ENCODE measurements at places on chromosomes 13 and 19.

GRCh38 chr19:7182489-7182888 is 111.7 kb downstream of the INSR start:
- no peak for DNase-seq

DNA sequence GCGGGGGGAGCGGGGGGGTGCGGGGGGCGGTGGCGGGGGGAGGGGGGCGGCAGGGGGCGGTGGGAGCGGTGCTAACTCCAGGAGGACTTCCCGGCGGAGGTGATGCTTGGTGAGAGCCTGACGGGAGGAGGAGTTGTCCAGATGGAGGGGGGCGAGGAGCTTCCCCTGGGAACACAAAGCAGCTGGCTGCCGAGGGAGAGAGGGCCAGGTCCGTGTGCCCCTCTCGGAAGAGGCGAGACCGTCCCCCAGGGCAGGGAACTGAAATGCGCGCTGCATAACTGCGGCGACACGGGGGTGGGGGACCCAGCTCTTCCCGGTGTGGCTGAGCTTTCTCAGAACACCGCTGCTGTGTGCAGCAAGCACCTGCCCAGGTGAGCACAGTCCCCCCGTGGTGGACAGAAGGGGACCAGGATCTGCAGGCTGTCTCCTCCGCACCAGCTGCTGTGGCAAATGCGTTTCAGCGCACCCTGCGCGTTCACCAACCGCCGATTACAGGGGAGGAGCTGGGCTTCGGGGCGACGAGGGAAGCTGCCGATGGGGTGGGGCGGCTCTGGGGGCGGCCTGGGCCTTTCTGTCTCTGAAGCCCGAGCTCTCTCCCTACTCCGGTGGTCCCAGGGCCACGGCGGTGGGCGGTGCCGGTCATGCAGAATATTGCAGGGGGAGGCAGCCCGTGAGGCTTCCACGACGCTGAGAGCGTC is 54.7 kb upstream of the F7 start:
- DNase-seq: no peak

DNA sequence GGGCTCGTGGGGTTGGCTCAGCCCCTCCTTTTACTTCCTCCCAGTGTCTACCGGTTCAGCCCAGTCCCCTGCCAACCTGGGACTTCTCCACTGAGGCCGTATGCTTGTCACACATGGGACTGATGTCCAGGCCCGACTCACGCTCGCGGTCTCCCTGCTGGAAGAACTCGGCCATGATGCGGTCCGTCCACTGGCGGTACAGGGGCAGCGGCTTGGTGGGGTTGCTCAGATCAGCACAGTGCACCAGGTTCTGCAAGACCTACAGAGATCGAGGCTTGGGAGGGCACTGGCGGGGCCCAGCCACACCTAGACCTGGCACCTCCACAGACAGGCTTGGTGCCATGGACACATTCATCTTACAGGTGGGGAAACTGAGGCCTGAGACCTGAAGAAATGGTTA is 7.8 kb upstream of the RAB3A start:
- no peak for DNase-seq

DNA sequence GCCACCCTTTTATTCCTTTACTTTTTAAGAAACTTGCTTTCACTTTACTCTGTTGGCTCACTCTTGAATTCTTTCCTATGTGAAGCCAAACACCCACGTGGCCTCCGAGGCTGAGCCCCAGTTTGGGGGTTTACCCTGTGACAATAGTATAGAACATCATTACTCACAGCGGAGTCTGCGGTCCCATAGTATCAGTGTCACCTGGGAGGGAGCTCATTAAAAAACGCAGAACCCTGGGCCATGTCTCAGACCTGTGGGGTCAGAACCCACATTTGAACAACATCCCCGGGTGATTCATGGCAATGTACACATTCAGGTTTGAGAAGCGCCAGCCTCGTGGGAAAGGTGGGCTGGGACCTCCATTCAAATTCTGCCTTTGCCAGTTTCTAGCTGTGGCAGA is 36.0 kb upstream of the UBL3 start:
- no peak for DNase-seq

DNA sequence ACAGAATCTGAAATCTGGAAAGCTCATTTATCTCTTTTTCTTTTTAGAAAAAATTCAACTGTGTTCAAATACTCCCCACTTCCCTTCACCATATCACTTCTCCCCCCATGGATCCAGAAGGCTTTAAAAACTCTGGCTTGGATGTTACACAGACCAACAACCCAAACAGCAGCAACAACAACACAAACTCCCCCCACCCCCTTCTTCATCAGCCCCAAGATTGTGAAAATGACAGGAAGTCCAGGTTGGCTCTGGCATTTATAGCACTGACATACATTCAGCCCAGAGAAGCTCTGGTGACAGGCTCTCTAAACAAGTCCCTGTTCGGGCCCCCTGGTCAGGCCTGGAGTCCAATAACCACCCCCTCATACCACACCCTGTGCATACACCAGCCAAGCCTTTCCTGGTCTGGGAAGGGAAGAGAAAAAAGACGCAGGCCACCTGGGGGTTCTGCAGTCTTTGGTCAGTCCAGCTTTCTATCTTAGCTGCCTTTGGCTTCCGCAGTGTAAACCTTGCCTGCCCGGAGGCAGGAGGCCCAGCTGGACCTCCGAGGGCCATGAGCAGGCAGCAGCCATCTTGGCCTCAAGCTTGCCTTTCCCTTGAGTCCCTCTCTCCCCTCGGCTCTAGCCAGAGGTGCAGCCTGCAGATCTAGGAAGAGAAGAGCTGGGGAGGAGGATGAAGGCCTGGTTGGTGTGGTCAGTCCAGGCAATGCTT is 6.8 kb downstream of the CDX2 start:
- no peak for DNase-seq

DNA sequence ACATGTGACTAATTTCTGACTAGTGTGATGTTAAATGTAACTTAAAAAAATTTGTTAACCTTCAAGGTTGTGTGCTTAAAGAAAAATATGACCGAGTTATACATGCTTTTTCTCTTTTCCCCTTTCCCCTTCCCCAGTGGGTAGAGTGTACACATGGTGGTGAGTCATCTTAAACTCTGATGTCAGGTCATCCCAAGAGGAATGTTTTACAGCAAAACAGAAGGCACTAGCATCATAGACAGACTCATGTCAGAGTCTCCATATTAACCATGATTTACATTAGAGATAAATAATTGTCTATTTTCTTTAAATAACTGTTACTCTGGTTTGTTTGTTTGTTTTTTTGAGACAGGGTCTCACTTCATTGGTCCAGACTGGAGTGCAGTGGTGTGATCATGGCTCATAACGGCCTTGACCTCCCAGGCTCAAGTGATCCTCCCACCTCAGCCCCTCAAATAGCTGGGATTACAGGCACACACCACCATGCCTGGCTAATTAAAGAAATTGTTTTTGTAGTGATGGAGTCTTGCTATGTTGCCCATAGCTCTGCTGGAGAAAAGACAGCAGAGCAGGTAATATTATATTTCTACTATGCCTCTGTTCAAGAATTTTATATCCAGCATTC is 160.4 kb upstream of the PCDH9 start:
- DNase-seq: no peak

- no peak for DNase-seq
Measured at GRCh38 chr19:43784241-43784980, 3.6 kb upstream of the KCNN4 start.

DNA sequence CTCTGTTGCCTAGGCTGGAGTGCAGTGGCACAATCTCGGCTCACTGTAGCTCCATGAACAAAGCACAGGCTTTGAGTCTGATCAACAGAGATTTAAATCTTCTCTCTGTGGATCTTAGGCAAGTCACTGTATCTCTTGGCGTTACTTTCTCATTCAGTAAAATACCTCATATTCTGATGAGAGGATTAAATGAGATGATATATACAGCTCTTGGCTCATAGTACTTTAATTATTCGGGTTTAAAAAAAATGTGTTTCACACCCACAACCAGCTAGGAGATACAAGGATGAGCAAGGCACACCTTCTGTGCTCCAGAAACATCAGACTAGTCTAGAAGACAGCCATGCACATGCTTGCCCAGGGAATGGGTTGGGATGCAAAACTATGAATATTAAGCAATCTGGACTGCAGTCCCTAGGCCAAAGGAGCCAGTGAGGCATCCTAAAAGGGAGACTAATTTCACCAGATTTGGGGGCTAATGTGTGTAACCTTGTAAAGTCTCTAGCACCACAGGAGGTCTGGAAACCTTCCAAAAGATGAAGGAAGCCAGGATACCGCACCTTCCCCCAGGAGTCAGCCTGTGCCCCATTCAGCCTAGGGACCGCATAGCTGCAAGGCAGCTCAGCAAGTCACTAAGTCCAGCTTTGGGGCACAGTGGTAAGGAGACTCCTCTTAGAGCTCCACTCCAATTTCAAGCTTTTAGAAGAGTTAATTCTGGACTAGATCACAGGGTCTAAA is 2.5 kb downstream of the VPS36 start:
- DNase-seq: no peak

DNA sequence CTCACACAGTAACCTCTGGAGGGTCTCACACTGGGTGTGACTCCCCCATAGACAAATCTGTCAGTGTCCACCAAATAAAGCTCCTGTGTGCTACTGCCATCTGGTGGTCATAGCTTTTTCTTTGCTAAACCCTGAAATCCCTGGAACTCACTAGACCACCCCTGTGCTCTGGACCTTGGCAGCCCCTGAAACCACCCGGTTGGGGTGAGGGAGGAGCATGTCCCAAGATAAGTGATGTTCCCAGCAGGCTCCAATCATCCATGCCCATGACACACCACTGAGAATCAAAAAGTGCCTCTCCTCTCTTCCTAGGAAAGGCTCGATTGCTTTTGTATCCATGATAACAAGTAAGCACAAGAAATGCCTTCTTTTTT is 6.5 kb upstream of the HSD17B14 start:
- peak; percentile 27 for DNase-seq

DNA sequence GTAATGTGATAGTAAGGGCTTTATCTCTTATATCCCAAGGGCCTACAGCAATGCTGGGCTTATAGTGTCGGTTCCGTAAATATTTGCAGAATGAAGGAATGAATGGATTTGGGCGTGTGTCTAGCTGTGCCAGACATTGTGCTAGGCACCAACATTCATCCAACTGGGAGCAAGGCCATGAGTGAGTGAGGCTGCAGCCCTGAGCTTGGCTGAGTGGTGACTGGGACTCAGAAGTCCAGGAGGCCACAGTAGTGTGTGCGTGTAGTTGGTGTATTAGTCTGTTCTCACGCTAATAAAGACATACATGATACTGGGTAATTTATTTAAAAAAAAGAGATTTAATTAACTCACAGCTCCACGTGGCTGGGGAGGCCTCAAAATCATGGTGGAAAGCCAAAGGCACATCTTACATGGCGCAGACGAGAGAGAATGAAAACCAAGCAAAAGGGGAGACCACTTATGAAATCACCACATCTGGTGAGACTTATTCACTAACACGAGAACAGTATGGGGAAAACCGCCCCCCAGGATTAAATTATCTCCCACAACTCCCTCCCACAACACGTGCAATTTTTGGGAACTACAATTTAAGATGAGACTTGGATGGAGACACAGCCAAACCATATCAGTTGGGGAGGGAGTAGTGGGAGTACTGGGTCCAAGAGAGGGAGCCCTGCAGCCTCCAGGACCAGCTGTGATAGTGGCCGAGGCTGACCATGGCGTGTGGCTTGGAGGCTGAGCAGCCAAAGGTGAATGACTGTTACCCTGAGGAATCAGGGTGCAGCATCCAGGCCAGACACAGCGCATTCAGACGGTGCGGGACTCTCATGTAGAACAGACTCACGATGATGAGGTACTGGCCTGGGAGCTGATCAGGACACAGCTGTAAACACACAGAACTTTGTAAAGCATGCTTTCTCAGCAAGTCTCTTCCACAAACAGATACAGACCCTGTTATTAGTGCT is 104.6 kb downstream of the TEX26 start:
- DNase-seq: no peak

GRCh38 chr19:14073261-14073924 is 807 bp downstream of the MISP3 start:
- DNase-seq: peak; percentile 34

DNA sequence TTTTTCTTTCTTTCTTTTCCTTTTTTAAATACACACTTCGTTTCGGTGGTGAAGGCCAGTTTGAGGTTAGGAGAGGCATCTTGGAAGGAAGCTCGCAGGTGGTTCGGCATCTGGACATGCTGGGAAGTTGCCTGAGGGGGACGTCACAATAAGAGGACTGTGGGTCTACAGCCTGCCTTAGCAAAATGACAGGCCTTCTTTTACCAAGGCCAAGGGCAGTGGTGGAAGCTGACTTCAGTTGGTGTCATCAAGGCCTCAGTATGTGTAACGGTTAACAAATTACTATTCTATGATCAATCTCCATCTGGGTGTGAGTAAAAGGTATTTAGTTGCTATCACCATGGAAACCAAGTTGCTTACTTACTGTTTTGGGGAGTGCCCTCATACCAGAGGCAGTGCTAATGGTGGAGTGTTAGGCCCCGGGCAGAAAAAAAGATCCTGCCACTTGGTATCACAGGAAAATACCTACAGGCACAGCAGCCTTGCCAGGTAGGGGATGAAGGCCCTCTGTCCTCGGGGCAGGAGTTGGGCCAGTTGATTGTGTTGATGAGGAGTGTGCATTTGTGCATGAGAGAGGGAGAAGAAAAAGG is 10.3 kb downstream of the ACTN4 start:
- DNase-seq: no peak

DNA sequence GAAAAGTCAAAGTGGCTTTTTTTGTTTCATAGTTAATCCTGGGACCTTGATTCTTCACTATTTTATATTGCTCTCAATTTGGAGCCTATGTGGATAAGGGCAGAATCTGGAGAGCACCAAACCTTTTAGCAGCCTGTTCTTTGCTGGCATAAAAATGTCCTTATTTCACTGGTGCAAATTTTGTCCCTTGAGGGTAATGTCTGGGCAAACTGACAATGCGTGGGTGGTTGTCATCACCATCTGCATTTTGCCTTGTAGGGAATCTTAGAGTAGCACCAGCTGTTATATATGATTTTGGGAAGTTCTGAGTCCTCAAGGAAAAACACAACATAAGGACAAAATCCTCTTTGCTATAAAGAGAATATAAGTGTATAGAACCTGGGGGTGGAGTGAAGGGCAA is 336.9 kb upstream of the HTR2A start:
- no peak for DNase-seq

DNA sequence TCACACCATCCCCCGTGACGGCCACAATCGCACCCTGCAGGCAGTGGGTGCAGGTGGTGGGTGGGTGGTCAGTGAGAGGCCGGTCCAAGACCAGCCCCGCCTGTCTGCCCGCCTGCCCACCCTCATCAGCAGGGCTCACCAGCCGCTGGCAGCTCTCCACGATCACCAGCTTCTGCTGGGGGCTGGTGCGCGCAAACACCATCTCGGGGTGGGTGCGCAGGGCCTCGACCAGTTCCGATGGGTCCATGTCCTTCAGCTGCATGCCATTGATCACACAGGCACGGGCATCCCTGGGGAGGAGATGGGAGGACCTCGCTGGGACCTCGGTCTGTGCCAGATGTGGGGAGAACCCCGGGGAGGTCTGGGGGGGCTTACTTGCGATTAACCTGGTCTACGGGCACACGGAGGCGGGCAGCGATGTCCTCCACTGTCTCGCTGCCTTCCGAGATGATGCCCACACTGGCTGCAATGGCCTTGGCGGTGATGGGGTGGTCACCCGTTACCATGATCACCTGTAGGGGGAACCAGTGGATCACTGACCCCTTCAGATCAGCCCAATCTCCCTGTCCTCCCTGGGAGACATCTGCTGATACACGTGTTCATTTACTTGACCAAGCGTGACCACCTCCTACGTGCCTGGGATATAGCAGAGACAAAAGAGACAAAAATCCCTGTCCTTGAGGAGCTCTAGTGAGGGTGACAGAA is 8.0 kb downstream of the ATP4A start:
- DNase-seq: no peak

GRCh38 chr13:67123165-67123564 is 107.0 kb downstream of the PCDH9 start:
- no peak for DNase-seq

- no peak for DNase-seq
Measured at GRCh38 chr19:18672606-18673337, 10.7 kb upstream of the CRTC1 start.
